ENCODE measurements at places on chromosomes 12 and 14.

- no peak for DNase-seq
Observed at GRCh38 chr12:28164644-28165275, 25.5 kb upstream of the CCDC91 start.

- DNase-seq = no peak
Observed at GRCh38 chr14:35535483-35536112, 1.6 kb downstream of the INSM2 start.

DNA sequence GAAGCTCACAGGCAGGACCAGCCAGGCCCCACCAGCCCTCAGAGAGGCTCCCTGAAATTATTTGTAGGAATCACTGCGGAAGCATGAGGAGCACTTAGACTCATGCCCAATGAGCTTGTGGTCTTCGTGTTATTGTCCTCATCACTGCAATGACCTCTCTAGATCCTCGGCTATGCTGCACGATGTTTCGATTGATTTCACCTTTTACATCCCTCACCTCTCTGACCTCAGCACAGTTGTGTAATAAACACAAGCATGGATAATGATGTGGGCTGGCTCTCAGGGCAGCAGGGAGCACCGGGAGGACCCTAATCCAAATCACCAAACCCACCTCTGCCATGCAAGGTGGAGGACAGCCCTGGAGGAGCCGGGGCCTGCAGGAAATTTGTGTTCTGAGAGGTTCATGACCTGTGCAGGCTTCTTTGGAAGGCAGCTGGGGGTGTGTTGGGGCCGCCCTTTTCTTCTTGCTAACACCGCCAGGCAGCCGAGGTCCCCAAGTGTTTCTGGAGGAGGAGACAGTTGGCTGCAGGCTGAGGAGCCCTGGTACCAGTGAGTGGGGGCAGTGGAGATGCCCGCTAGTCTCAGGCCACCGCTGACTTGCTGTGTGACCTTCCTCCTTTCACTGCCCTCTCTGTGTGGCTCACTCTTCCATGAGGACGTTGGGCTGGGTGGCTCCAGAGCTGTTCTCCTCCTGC, 29.5 kb upstream of the EML1 start:
- DNase-seq = no peak

GRCh38 chr14:50832935-50833630, 2.1 kb upstream of the NIN start:
- no peak for DNase-seq

- no peak for DNase-seq
Observed at GRCh38 chr14:58898655-58899316, 261.0 kb downstream of the DACT1 start.

DNA sequence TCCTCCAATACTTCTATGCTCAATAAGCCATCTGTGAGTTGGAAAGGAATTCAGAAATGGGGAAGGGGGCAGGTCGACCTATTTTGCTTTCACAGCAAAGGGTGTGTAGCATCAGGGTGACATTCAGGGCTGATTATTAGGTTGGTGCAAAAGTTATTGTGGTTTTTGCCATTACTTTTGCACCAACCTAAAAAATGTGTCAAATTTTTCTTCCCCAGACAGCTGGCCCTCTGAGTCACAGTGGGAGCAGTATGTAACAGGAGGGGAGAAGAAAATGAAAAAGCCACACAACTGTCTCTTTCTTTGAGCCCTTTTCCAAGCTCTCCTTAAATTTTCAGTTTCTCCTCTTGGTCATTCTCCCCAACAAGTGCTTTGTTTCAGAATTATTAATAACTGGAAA, 47.1 kb upstream of the GZMB start:
- no peak for DNase-seq

GRCh38 chr14:92603309-92604242, 90.0 kb downstream of the RIN3 start:
- DNase-seq = peak; percentile 40
